Nucleus accumbens (tissue), 56 donors: ENCODE measurements at places on chromosomes 2 and 18.

- no peak for DNase-seq
These were observed 152.6 kb upstream of the TTC39C start for GRCh38 chr18:23861805-23862470.

DNA sequence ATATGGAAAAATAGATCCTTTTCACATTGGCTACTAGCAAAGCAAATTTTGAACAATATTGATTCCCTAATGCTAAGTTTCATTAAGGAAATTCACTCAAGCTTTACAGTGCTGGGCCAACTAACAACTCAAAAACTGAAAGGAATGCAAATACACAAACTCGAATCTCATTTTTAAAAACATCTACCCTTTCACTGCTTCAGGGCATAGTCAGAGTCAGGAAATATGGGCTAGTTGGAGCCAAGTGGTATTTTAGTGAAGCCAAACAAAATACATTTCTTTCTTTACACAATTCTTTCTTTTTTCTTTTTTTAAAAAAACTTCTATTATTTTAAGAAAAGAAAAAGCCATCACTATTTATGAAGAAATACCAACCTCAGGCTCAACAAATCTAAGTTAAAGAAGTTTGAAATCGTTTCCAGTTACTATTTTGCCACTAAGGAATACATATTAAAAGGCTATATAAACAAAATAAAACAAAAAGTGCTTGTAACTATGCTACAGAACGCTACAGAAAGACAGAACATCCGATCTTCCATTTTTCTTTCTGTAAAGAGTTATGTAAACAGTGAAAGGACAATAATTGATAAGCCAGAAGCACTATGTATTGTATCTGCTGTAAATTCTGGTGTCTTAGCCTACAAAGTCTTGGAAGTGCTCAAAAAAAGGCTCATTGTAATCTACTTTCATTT lies 113.6 kb upstream of the STK17B start:
- DNase-seq = no peak

DNA sequence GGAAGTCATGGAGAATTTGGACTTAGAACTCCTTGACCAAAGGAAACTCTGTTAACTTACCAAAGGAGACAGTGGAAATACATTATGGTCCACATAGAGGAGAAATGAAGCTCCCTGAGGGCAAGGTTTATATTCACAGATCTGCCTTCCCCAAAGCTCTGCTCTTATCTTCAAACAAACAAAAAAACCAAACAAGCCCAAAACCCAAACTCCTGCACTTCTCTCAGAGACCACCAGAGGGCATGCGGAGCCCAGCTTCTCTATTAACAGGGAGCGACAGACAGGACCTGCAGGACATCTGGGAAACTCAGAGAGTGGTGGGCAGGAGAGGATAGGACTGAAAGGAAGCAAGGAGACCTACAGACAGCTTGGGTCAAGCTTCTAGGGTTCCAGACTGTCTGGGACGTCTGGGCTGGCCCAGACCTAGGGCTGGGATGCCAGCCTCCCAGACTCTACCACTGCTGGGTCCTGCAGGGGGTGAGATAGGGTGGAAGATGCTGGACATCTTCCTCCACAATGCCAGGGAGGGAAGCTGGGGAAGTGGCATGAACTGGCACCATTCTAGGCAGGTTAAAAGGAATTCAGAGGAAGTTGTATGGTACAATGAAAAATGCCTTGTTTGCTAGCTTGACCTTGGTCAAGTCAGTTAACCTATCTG lies 4.0 kb upstream of the WNT10A start:
- peak; percentile 46 for DNase-seq

DNA sequence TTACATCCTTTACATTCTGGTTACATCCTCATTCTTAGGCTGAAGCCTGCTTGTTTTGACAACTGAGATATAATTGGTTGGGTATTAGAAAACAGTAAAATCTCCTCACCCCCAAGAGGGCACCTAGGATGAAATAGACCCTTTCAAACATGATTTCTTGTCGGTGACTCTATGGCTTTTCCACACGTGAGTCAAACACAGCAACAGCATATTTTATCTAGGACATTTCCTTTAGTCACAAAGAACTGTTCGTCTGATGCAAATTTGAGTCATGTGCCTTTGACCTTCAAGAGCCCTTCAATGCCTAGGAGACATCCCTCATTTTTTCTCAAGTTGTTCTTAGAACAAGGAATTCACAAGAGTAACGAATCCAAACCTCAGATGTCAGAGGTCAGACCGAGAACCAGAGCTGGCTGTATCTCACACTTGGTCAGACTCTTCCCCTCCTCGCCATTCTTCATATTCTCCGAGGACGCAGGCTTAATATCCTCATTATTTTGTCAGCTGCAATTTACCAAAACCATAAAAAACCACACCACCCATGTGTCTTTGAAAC lies 60.5 kb upstream of the ALKAL2 start:
- DNase-seq = no peak

GRCh38 chr18:49668574-49669275 lies 106.9 kb downstream of the LIPG start:
- DNase-seq = no peak

DNA sequence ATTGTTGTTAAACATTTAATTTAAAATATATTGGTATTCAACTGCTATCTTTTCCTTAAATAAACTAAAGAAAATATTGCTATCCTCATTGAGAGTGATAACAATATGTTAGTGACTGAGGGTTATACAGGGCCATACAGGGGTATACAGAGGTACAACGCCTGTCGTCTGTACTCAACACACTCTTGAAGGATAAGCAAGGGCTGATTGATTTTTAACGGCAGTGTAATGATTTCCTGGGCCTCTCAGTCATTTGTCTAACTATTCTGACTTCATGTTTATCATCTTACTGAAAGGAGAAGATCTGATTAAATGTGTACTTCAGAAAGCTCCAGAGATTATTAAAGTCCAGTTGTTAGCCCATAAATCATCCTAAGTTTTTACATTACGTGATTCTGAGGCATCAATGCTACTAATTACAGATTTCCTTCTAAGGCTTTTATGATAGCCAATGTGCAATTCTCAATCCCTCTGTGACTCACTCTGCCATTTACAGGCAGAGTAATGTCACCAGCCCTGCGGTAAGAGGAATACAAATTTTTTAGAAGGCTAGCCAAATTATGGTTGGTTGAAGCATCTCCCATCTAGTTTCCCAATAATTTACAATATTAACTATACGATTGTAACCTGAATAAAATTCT lies 893.0 kb upstream of the CHAC2 start:
- DNase-seq = no peak

- DNase-seq = no peak
These were observed 89.4 kb upstream of the TAF1B start for GRCh38 chr2:9753665-9754531.

DNA sequence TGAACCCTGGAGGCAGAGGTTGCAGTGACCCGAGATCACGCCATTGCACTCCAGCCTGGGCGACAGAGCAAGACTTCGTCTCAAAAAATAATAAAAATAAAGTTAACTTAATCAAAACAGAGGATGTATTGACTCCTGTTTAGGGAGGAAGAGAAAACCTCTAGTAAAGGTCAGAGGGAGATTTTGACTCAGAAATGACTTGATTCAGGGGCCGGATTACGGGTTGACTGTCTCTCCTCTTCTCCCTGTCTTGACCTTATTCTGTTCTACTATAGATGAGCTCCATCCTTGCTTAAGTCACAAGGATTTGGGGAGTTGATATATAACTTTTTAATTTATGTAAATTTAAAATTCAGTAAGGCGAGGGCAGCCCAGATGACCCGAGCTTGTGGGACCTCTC lies 71.0 kb downstream of the COX7A2L start:
- DNase-seq = no peak

DNA sequence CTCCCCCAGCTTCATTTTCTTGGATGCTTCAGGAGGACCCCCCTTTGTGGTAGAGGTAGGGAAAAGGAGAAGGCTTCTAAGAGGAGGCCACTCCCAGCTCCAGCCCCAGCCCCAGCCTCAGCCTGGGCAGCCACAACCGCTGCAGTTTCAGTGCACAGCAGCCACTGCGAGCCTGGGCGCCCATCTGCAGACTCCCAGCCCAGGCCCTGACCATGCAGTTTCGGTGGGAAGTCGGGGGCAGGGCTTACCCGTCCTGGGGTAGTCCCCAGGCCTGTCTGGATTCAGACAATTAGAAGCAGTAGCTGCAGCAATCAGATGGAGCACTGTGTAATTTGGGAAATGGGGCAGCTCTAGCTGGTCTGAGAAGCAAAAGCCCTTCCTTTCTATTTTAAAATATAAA lies 28.6 kb downstream of the ITM2C start:
- no peak for DNase-seq

DNA sequence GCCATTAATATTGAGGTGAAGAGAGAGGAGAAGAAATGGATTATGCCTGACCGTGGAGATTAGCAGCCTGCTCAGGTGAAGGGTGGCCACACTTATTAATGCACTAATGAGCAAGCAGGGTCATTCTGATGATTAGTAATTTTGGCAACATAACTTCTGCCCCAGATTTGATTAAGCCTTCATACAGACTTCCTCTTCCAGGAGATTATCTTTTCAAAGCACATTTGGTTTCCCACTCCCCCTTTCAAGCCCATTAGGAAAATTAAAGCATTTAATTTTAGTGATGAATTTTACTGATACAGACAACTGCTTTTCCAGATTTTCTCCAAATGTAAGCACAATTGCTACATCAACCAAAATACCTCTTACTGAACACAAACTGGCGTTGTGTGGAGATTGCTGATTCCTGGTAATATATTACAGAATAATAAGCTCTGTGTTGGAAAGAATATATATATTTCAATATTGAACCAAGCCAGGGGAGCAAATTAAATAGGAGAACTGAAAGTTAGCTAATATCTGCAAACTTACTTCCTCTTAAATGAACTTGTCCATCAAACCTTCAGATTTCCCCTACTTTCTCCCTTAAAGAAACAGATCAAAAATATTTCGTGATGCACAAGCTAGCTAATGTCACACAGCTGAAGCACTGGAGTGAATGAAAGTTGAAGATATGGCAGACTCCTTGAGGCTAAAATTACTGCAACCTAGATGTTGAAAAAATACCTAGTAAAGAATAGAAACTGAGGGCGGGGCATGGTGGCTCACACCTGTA lies 140.8 kb downstream of the FAM210A start:
- DNase-seq = no peak

DNA sequence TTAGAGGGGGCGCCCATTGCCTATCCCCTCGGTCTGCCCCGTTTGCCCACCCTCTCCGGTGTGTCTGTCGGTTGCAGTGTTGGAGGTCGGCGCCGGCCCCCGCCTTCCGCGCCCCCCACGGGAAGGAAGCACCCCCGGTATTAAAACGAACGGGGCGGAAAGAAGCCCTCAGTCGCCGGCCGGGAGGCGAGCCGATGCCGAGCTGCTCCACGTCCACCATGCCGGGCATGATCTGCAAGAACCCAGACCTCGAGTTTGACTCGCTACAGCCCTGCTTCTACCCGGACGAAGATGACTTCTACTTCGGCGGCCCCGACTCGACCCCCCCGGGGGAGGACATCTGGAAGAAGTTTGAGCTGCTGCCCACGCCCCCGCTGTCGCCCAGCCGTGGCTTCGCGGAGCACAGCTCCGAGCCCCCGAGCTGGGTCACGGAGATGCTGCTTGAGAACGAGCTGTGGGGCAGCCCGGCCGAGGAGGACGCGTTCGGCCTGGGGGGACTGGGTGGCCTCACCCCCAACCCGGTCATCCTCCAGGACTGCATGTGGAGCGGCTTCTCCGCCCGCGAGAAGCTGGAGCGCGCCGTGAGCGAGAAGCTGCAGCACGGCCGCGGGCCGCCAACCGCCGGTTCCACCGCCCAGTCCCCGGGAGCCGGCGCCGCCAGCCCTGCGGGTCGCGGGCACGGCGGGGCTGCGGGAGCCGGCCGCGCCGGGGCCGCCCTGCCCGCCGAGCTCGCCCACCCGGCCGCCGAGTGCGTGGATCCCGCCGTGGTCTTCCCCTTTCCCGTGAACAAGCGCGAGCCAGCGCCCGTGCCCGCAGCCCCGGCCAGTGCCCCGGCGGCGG lies 1.7 kb downstream of the MYCN start:
- DNase-seq = peak; percentile 46

- DNase-seq = no peak
These were observed 21.4 kb upstream of the EML4 start for GRCh38 chr2:42147641-42148274.

DNA sequence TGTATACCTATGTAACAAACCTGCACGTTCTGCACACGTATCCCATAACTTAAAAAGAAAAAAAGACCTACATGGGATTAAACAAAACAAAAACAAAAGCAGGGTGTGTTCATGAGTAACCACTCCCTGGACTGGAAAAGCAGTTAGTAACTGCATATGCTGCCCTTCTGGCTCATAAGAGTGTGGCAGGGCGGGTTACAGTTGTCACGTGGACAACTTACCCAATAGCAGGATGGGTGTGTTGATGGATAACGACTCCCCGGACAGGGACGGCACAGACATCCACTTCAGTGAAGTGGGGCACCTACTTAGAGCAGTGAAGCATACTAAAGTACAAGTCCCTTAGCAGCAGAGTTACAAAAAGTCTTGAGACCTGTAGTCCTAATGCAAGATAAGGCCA lies 136.7 kb downstream of the CCBE1 start:
- DNase-seq = no peak

- DNase-seq = no peak
These were observed 51.8 kb downstream of the MTHFD2 start for GRCh38 chr2:74250189-74250631.

GRCh38 chr2:67286981-67287759 lies 110.0 kb upstream of the ETAA1 start:
- no peak for DNase-seq

DNA sequence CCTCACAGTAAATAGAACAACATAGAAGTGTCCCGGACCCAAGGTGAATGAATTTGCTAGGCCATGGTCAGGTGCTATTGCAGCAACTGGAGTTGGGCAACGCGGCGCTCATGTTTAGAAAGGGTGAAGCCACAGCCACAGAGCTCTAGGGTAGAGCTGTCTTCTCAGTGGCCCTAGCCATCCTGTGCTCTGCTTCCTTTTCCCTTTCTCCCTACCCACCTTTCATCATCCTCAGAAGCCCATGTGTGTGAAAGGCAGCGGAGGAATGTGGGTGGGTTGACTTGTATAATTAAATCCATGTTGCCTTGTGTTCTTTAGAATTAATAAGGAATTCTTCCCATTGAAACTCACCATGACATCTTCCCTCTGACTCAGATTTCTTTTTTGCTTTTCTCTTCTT lies 336.7 kb downstream of the OSR1 start:
- DNase-seq = no peak

GRCh38 chr18:58727776-58728500 lies 56.7 kb downstream of the MALT1 start:
- DNase-seq = no peak

- DNase-seq = peak; percentile 86
These were observed 288.5 kb downstream of the TNS1 start for GRCh38 chr2:217714287-217714751.

DNA sequence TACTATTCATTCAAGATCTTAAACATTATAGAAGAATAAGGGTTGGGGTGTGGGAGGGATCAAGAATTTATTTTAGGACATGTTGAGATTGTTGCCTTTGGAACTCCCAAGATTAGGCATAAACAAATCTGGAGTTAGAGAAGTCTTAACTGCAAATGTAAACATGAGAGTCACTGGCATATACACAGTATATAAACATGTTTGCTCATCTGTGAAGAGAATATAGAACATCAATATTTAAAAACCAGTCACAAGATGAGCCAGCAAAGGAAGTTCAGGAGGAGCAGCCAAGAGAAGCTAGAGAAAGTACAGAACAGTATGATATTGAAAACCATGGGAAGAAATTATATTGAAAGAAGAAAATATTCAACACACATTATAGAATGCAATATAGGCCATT lies 638.6 kb upstream of the SLC39A10 start:
- no peak for DNase-seq
